Ovary (tissue), 10 donors: ENCODE measurements at places on chromosomes 5 and 9.

- no peak for DNase-seq
These were observed 135.8 kb downstream of the SNCAIP start for GRCh38 chr5:122447879-122448278.

DNA sequence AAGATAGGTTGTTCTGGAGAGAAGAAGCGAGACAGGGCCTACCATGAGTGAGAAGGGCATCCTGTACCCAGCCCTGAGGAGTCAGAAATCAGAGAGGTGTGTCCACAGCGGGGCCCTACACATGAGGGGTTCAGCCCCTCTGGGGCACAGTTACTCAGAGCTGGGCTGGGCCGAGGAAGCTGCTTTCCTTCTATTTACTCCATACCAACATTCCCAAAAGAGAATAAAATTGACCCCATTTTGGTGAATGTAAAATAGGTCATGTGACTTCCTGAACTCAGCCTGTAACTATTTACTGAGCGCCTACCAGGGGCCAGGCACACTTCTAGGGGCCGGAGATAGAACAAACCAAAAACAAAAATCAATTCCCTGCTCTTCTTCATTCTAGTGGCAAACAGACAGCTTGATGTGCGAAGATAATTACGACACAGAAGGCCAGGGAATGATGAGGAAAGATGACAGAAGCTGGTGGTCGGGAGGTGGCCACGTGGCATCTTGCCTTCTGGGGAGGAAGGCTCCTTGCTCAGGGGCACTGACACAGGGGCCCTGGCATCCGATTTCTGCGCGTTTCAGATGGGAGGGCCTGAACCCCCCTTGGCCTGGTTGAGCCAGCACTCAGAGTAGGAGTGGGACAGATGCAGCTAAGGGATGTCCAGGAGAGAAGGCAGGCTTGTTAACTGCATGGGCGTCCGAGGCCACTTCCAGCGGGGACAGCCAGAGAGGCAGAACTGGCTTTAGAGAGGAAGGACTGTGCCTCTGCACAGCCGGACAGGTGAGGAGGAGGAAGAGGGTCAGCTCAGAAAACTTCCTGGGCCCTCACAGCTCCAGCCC lies 121.8 kb downstream of the NSG2 start:
- DNase-seq = no peak

- no peak for DNase-seq
These were observed 88.6 kb downstream of the GDNF start for GRCh38 chr5:37751227-37751626.

DNA sequence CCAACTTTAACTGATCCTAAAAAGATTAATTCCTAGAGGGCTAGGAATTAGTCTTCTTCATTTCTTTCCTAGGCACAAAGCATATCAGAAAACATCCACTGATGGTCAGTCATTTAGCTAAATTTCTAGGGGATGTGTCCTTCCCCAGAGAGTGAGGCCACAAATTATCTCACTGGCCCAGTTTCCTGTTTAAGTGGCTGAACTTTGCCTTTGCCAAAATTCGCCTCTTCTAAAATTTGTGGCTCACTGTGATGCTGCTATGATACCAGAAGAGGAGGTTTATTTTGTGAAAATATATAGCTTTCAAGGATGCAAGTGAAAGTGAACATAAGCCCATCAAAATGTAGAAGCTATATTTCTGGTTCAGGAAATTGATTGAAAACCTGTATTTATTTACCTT lies 98.1 kb upstream of the FER start:
- no peak for DNase-seq
